ENCODE measurements at places on chromosomes 3 and 15.

DNA sequence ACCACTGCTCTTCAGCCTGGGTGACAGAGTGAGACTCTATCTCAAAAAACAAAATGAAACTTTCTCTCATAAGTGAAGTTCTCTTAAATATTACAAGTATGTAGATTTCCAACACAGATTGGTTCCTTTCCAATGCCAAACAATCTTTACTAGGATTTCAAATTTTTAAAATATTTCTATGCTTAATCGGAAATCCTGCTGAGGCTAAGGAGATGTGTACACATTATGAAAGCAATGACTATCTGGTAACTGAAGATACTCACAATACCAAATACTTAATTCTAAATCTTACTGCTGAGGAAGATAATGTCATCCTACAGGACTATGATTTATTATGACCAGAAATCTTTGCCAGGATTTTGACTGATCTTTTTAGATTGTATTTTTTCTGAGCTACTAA lies 255.6 kb upstream of the ZNF717 start:
- H3K27ac ChIP-seq, result no peak overlapping the region
- H3K4me1 ChIP-seq, result no peaks in the 10 kb centered on the region
- ATAC-seq, result no peak

GRCh38 chr15:50335251-50335650 lies 19.7 kb downstream of the GABPB1 start:
- peaks cover 19% of the 10 kb centered on the region for H3K36me3 ChIP-seq
- peak overlapping the region; percentile 42 for H3K27ac ChIP-seq
- no peaks in the 10 kb centered on the region for H3K27me3 ChIP-seq
- H3K4me3 ChIP-seq, result no peak overlapping the region

- no peak for ATAC-seq
- H3K4me1 ChIP-seq, result no peaks in the 10 kb centered on the region
- no peak overlapping the region for H3K4me3 ChIP-seq
- H3K36me3 ChIP-seq, result no peaks in the 10 kb centered on the region
- H3K27ac ChIP-seq, result no peak overlapping the region
Measured at GRCh38 chr3:142795332-142795731, 71.5 kb downstream of the TRPC1 start.

DNA sequence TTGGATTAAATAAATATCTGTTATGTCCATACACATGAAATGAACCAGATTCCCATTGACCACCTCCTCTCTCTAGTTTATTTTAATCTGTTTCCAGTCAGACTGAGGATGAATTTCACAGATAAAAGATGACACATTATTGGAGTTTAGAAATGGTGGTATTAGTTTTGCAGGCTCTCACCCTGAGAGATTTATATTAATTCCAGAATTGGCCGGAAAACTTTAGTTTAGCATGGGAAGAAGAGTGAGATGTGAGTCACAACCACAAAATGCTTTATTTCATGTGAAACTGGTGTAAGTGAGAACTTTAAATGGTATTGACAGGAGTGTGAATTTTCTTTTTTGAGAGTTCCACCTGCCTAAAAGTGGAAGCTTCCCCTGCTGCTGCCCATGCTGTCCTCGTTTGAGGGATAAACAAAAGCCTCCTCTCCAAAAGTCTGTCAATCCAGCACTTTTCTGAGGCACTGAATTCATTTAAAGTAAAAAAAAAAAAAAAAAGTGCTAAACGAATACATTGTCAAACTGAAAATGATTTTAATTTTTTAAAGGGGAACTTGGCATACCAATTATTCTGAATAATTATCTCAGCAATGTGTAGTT lies 65.1 kb upstream of the EPHA3 start:
- no peaks in the 10 kb centered on the region for H3K36me3 ChIP-seq
- no peak for ATAC-seq
- H3K27me3 ChIP-seq, result no peaks in the 10 kb centered on the region
- no peak overlapping the region for H3K27ac ChIP-seq

- H3K36me3 ChIP-seq, result no peaks in the 10 kb centered on the region
- no peak overlapping the region for H3K4me3 ChIP-seq
- peaks cover 12% of the 10 kb centered on the region for H3K4me1 ChIP-seq
- H3K27ac ChIP-seq, result no peak overlapping the region
Measured at GRCh38 chr15:50256188-50257041, 9.1 kb downstream of the HDC start.

- peak; percentile 94 for ATAC-seq
- H3K4me3 ChIP-seq, result peak within 1 kb of the TSS; percentile 93
- H3K27me3 ChIP-seq, result no peaks in the 10 kb centered on the region
- H3K36me3 ChIP-seq, result peaks cover 46% of the 10 kb centered on the region
Measured at GRCh38 chr3:52225452-52226228, at the start of gene TLR9. Gene TLR9, minus strand, starts transcription at chr3:52225645. Its CDS starts 116 bp downstream, at chr3:52225529.

DNA sequence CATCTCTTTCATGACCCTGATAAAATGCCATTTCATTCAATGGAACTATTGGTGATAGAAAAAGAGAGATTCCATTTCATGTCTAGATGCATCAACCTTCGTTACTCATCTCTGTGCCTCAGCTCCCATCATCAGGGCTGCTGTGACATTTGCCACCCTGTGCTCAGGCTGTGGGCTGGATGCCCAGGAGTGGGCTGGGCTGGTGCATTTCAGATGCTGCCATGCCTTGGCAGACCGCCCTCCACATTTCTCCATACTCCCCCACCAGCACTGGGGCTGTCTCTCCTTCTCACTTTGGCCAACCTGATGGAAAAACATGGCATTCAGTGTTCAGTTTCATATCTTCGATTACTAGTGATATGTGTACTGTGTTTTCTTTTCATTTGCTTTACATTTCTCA lies 59.1 kb downstream of the DNASE1L3 start:
- ATAC-seq, result no peak
- H3K36me3 ChIP-seq, result peaks cover 68% of the 10 kb centered on the region
- no peaks in the 10 kb centered on the region for H3K27me3 ChIP-seq
- H3K4me3 ChIP-seq, result no peak overlapping the region
- no peak overlapping the region for H3K27ac ChIP-seq
- no peaks in the 10 kb centered on the region for H3K4me1 ChIP-seq

DNA sequence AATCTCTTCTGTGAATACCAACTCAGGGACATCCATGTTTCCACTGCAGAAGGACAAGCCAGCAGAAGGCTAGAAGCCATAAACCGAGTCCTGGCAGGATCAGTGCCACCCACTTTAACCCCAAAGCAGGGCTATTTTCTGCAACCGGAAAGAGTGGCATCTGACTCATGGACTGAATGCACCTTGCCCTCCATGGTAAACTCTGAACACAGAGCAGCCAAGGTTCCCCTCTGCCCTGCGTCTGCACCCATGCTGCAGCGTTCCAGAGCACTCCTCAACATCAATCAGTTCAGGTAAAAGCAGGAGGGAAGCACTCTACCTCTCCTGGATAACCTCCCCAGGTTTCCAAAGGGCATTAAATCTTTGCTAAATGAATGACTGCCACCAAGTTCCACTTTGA lies 801 bp upstream of the NGRN start:
- H3K27me3 ChIP-seq, result no peaks in the 10 kb centered on the region
- no peak for ATAC-seq
- peaks cover 23% of the 10 kb centered on the region for H3K36me3 ChIP-seq
- peak overlapping the region; percentile 93 for H3K4me3 ChIP-seq

DNA sequence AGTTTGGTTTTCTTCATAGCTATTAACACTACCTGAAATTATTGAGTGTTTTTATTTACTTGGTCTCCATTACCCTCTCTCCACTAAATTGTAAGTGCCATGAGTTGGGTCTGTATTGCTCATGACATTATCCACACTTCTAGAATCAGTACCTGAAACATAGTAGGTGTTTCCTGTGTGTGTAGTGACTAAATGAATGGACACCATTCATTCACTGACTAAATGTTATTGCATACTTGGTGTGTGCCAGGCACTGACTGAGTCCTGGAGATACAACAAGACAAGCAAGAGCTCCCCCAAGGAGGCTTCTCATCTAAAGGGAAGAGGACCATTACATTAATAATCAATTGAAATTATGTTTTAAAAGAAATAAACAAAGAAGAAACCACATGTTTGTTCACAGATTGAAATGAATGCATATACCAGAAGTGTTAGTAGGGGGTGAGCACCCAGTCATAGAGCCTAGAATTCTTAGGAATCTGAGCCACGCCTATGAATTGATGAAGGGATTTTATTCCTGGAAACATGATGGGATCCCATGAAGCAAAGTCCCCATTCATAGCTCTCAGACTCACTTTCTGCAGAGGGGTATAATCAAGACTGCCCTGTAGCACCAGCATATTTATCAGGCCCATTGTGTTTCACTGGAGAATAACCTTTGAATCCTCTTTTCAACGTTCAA lies 31.7 kb upstream of the ATOSA start:
- no peak for ATAC-seq
- peak overlapping the region; percentile 2 for H3K4me3 ChIP-seq
- H3K27ac ChIP-seq, result peak overlapping the region; percentile 85
- no peaks in the 10 kb centered on the region for H3K36me3 ChIP-seq
- no peaks in the 10 kb centered on the region for H3K27me3 ChIP-seq
- peaks cover 57% of the 10 kb centered on the region for H3K4me1 ChIP-seq

DNA sequence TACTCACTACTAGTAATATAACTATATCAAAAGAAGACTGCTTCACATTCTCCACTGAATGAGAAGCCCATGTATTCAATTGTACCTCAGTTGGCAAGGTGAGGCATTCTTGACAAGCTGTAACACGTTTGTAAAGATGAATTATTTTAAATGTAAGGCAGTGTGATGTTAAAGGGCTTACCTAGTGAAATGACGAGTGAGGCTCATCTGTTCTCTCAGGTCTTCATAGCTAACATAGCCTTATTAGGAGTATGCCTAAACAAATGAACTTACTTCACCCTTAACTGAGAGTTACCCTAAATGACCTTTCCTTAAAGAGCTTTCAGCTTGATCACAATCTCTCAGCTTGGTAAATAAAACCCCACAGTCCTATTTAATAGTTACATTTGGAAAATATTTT lies 127.3 kb downstream of the FEZF2 start:
- no peaks in the 10 kb centered on the region for H3K4me1 ChIP-seq
- H3K4me3 ChIP-seq, result no peak overlapping the region
- H3K36me3 ChIP-seq, result no peaks in the 10 kb centered on the region
- no peak for ATAC-seq
